ENCODE measurements at places on chromosomes 13 and 19.

DNA sequence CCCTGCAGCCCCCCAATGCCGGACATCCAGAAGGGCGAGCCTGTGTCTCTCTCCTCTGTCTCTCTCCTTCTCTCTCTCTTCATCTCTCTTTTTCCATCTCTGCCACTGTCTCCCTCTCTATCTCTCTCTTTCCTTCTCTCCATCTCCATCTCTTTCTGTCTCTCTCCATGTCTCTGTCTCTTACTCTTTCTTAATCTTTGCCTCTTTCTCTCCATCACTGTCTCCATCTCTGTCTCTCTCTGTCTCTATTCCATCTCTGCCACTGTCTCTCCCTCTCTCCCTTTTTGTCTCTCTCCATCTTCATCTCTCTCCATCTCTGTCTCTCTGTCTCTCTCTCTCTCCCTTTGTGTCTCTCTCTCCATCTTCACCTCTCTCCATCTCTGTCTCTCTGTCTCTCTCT is 25.7 kb upstream of the TCF3 start:
- no peak for DNase-seq

DNA sequence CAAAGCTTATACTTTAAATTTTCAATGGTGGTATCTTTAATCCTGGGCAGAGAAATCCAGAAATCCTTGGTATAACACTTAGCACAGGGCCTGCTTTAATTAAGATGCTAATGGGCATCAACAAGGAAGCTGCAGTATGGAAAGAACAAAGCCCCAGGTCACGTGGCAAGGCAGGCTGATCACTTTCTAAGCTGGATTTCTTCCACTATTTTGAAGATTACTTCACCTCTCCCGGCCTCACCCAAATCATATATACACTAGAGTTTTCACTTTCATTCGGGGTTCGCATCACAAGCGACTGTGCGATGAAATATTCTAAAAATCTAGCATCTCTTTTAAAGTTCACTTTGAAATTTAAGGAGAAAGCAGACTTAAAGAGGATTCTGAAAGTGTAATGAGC is 71.8 kb downstream of the STARD13 start:
- DNase-seq = no peak

- no peak for DNase-seq
Observed at GRCh38 chr13:49977992-49978391, 18.9 kb upstream of the TRIM13 start.

DNA sequence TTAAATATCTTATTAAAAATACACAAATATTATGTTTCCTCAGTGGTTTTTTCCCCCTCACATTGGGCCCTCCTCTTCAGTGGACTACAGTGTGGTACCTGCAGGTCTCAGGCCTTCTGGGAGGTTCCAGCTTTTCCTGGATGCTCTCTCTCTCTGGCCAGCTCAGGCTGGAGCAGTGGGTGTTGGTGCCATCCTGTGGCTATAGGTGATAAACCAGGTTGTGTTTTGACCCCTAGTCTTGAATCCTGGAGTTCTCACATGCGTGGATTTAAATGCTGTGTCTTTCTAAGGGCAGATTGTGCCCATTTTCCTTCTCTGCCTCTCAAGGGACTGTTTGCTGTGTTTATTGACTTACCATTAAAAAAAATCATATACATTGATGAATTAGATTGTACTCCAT is 41.2 kb upstream of the ZNF527 start:
- DNase-seq = no peak

GRCh38 chr13:24348797-24349515 is 39.6 kb downstream of the C1QTNF9 start:
- no peak for DNase-seq

GRCh38 chr19:10183926-10184325 is 10.8 kb downstream of the DNMT1 start:
- DNase-seq = no peak

- DNase-seq = no peak
Observed at GRCh38 chr13:67186995-67187569, 43.1 kb downstream of the PCDH9 start.

All from cortex of kidney (tissue), 1 donor.